Activated T-cell treated with anti-CD3 and anti-CD28 coated beads, Interleukin-2, amount 50 U/mL, for 48 hours (primary cell): ENCODE measurements at places on chromosomes 4 and X.

GRCh38 chr4:4625488-4625887, 83.6 kb upstream of the STX18 start:
- DNase-seq: no peak

GRCh38 chr4:176839656-176840055, 46.9 kb upstream of the VEGFC start:
- no peak for DNase-seq

GRCh38 chr4:66585767-66586166, 915.5 kb upstream of the EPHA5 start:
- DNase-seq: no peak

- peak; percentile 48 for DNase-seq
These were observed 490 bp downstream of the RWDD4 start for GRCh38 chr4:183658362-183659028.

- no peak for DNase-seq
These were observed 165.7 kb downstream of the KDR start for GRCh38 chr4:54959651-54960116.

DNA sequence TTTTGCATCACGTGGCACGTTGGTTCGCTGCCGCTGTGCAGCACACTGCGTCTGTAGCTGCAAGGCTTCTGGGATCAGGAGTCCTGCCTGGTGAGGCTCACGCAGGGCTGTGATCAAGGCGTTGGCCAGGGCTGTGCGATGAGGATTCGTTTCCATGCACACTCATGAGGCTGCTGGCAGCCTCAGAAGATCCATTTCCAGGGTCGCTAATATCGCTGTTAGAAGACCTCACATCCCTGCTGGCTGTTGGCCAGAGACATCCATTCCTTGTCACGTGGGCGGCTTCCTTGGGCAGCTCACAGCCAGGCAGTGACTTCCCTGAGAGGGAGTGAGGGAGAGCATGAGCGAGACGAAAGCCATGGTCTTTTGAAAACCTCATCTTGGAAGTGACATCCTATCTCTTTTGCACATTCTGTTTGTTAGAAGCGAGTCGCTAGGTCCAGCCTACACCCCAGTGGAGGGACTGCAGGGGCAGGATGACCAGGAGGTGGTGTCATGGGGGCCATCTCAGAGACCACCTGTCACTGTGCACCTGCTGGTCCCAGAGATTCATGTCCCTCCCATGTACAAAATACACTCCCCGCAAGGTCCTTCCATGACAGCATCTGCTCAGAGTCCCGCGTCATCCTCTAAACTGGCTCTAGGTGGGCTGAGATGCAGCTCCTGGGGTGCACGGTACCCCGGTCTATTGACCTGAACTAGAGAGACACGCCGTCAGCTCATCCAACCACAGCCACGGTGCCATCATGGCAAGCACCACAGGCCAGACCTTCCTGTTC, 12.2 kb downstream of the RGS12 start:
- no peak for DNase-seq

- DNase-seq: no peak
These were observed 157.5 kb upstream of the ITM2A start for GRCh38 chrX:79524642-79525041.

DNA sequence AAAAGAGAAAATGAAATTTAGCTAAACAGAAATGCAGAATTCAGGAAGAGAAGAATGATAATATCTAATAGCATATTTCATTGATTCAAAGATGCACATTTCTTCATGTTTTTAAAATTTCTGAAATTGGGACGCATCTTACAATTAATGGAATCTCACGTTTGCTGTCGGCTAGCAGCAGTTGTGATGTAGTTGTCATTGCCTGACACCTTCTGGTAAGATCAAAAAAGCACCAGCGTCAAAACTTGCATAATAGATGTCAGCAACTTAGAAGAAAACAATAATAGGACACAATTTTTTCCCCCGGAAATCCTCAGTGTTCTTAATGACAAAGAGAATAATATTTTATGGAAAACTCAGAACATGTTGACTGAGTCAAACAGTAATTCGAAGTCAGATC, 29.8 kb upstream of the SLC7A3 start:
- no peak for DNase-seq

DNA sequence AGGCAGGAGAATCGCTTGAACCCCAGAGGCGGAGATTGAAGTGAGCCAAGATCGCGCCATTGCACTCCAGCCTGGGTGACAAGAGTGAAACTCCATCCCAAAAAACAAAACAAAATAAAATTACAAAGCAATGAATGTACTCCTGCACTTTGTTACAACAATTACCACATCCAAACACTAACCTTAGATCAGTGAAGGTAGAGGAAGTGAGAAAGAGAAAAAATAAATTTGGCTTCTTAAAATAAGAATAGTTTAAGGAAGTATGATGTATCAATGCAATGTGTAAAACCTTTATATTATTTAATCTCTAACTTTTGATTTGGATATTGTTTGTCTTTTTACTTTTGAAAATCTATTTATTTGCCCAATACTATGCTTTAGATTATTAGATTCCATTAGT, 21.7 kb upstream of the CSN1S1 start:
- DNase-seq: no peak

GRCh38 chr4:100555611-100556337, 38.0 kb upstream of the EMCN start:
- DNase-seq: no peak

DNA sequence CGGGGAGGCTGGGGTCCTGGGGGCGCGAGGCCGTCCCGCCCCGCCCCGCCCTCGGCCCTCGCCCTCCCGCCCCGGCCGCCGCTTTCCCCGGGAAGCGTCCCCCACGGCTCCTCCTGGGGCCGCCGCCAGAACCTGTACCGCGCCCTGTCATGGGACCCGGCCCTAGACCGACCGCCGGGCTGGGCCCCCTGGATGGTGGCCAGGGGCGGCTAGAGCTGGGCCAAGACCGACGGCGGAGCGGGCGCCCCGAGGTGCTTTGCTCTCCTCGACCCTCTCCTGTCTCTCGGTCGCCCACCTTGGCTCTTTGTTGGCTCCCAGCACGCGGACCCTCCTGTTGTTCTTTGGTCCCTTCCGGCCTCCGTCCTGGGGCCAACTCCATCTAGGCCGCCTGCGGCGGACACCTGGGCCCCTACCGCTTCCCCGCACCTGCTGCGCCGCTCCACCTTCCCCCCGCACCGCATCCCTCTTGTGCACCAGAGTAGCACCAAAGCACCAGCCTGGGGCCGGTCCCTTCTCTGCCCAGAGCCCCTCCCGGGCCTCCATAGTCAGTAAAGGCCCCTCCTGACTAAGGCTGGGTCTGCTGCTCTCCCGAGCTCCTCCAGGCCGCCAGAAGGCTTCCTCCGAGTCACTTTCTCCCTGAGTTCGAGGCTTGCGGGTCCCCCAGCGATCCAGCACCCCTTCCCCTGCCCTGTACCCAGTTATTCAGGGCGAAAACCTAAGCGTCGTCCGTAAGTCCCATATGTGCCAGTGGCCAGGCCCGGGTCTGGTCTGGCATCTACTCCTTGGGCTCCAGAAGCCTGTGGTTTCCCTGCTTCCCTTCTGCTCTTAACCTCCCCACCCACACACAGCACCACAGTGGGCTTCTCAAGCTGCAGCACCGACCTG, 587 bp downstream of the TACC3 start:
- DNase-seq: peak; percentile 56

DNA sequence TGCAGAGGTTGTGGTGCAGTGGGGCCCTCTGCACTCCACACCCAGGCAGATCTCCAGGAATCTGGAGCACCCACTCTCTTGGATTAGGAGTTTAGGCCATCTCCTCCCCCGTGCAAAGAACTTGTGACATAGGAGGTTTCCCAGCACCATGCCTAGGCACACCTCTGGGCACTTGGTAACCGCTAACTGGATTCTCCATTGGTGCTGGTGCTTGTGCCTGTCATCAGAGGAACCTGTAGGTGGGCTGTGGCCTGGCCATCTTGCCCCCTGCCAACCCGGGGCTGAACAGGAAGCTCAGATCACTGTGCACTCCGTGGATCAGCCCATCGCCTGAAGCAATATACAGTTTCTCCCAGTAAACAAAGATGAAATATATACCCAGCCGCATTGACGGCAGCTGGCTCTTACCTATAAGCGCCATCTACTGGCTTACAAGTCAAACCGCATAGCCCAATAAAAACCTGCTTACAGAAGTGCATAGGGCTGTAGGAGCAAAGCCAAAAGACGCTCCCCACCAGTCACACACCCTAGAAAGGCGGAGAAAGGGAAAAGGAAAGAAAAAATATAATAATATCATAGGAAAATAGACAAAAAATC, 19.1 kb upstream of the TEX13B start:
- DNase-seq: peak; percentile 26

DNA sequence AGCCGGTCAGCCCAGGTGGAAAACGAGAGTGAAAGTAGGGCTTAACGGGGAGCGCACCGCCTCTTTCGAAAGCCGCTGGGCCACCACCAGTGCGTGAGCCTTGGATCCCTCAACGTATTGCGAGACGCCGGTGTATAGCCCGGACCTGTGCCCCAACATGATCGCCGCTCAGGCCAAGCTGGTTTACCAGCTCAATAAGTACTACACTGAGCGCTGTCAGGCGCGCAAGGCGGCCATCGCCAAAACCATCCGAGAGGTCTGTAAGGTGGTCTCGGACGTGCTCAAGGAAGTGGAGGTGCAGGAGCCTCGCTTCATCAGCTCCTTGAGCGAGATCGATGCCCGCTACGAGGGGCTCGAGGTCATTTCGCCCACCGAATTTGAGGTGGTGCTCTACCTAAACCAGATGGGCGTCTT, 929 bp downstream of the MAB21L2 start:
- no peak for DNase-seq

DNA sequence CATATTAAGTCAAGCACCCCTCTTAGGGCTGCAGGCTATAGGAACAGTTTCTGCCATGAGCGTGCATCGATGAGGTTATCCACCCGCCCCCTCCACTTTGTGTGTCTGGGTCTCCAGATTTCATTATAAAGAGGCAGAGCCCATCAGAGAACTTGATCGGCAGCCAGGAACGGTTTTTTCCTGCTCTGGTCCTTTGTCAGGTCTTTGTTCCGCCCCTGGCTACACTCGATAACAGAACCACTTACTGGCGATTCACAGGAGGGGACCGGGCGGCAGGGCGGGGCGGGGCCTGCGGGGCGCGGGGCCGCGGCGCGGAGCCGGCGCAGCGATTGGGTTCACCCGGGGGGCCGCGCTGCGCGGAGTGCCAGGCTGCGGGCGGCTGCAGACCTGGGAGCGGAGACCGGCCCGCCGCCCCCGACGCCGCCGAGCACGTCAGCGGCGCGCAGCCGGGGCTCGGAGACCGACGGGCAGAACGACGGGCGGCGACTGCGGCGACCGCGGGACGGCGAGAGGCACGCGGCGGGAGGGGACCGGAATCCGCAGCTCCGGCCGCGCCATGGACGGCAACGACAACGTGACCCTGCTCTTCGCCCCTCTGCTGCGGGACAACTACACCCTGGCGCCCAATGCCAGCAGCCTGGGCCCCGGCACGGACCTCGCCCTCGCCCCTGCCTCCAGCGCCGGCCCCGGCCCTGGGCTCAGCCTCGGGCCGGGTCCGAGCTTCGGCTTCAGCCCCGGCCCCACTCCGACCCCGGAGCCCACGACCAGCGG, at the start of gene SLC10A4:
Gene SLC10A4, plus strand, starts transcription at position 338 of the 771 bp plus-strand sequence. Its CDS starts 219 bp downstream, at position 557.
- peak; percentile 42 for DNase-seq

DNA sequence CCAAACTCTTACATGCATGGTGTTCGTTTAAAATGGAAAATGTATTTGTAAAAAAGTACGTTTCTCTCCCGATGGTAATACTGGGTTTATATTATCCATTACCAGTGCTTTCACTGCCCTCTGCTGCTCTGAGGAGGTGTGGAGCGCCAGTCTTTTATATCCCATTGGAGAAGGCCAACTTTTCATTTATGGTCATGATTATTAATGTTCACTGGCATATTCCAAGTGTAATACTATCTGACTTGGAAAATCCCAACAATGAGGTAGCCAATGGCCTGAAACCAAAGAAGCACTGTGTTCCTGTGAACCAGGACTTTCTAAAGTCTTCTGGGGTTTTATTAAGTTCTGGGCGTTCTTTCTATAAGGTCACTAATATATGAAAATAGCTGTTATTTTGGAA, 80.7 kb downstream of the SYNPO2 start:
- no peak for DNase-seq

DNA sequence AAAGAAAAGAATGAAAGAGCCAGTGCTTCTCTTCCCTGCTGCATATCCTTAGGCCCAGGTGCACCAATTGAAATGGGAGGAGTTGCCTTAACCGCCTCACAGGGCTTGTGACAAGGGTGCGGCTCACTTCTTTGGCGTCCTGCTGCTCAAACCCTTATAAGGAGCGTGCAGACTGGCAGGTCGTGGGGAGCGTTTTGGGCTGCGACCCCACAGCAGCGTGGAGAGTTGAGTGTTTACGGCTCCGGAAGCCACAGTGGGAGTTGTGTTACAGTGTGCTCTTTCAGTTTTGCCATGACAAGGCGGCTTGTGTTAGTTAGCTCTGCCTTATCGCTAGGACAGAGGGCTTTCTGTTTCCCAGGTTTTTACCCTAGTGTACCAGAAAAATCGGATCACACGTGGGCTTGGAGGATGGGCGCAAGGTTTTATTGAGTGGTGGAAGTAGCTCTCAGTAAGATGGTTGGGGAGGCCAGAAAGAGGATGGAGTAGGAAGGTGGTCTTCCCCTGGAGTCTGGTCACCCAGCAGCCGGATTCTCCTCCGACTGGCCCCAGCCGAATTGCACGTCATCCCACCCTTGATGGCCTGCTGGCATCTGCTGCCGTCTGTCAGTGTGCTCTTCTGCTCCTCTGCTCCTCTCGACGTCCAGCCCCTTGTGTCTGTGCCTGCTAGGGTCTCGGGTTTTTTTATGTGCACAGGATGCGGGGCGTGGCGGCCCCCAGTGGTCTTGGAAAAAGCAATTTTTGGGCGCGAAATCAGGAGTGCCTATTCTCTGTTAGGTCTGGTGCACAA, 718.9 kb downstream of the ARAP2 start:
- DNase-seq: no peak

GRCh38 chr4:8688041-8688907, 95.7 kb downstream of the CPZ start:
- peak; percentile 44 for DNase-seq

DNA sequence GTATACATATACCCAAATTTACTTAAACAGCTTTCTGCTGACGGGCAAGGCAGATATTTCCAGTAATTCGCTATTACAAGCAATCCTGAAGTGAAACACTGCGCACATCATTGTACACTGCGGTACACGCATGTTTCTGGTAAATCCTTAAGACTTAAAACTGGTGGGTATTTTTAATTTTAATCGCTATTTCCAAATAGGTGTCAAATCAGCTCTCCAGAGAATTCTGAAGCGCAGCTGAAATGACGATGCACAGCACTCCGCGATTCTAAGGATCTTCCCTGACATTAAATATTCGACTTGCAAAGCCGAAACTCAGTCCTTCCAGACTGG, 361 bp downstream of the TMEM128 start:
- DNase-seq: no peak

- DNase-seq: no peak
These were observed 44.5 kb upstream of the TBC1D9 start for GRCh38 chr4:140800666-140801065.

GRCh38 chr4:68606240-68606639, 30.1 kb upstream of the UGT2B17 start:
- DNase-seq: no peak

DNA sequence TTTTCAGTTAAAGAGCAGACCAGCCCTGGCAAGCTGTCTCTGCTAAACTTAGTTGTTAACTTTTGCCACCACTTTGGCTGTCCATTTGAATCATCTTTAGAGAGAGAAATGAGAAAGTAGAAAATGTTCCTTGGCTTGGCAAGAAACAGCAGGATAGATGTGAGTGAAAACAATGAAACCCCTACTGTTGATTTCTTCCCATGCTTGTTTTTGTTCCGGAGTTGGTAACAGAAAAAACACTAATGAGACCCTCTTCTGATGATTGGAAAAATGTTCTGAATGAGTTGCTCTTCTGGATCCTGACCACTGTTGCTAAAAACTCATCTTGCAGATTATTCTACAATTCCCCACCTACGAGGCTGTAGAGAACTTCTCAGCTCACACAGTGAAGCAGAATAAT, 203.3 kb downstream of the MAPK10 start:
- no peak for DNase-seq

- no peak for DNase-seq
These were observed 118.3 kb downstream of the SORBS2 start for GRCh38 chr4:185693548-185694215.
